ENCODE measurements at places on chromosomes 3 and 15. TPM values are rescaled to one million over a fixed set of nuclear protein-coding genes. Genes with fewer than 3 reads are reported as not detected.
A peak's percentile ranks its signal among the peaks of the same experiment; 100 is the strongest.

Gene FAM162A
- total RNA-seq, result 53.4 TPM

DNA sequence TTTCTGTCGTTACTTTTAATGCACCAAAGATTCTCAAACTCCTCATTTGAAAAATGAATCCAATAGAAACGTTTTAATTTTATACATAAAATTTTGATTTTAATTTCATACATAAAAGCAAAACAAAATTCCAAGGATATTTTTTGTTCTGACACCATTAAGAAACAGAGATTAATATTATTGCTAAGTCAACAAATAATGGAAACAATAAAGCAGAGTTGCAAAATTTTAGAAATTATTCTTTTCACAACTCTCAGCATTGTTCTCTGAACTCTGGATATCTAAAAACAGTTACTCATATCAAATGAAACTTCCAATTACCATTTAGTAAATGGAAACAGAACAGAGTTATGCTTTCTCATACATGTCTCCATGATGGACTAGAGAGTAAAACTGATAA is 260.2 kb downstream of the EPHA6 start:
- no peaks in the 10 kb centered on the region for H3K36me3 ChIP-seq
- no peak overlapping the region for H3K27ac ChIP-seq
- no peaks in the 10 kb centered on the region for H3K4me1 ChIP-seq
- DNase-seq, result no peak
- no peaks in the 10 kb centered on the region for H3K27me3 ChIP-seq

- no peak for DNase-seq
- H3K36me3 ChIP-seq, result no peaks in the 10 kb centered on the region
- no peaks in the 10 kb centered on the region for H3K4me1 ChIP-seq
- no peak overlapping the region for H3K27ac ChIP-seq
- no peak overlapping the region for H3K4me3 ChIP-seq
- peaks cover 8% of the 10 kb centered on the region for H3K27me3 ChIP-seq
These were observed 54.3 kb upstream of the COL6A5 start for GRCh38 chr3:130291148-130291547.

DNA sequence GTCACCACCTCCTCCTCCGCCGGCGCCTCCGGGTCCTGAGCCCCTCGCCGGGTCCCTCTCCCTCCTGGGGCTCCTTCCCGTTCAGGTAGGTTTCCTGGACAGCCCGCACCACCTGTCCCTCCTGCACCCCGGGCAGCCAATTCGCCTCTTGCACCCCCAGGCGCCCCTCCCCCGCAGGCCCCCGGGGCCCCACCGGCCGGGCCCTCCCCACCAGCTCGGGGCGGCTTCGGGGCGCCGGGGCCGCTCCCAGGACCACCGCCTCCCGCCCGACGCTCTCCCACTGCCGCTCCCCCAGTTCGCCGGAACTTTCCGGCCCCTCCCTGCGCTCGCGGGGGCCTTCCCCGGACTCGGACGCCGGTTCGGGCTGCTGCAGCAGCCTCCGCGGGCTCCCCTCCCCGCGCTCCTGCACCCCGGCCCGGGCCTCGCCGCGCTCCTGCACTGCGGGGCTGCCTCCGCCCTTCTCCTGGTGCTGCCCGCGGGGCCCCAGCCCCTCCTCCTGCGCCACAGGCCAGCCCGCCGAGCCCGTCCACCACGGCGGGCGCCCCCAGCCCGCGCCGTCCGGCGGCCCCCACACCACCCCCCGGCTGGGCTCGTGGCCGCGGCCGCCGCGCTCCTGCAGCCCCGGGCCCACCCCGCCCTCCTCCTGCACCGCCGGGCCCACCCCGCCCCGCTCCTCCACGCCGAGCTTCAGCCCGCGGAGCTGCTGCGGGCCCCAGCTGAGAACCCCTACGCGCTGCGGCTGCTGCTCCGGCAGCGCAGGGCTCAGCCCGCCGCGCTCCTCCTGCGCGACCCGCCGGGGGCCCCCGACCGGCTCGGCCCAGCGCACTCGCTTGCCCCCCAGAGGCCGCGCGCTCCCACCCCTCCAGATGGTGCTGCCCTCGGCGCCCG is 587 bp upstream of the TNK2 start:
- peak overlapping the region; percentile 98 for H3K27ac ChIP-seq
- DNase-seq, result no peak
- peak overlapping the region; percentile 97 for H3K4me3 ChIP-seq
- H3K27me3 ChIP-seq, result no peaks in the 10 kb centered on the region

DNA sequence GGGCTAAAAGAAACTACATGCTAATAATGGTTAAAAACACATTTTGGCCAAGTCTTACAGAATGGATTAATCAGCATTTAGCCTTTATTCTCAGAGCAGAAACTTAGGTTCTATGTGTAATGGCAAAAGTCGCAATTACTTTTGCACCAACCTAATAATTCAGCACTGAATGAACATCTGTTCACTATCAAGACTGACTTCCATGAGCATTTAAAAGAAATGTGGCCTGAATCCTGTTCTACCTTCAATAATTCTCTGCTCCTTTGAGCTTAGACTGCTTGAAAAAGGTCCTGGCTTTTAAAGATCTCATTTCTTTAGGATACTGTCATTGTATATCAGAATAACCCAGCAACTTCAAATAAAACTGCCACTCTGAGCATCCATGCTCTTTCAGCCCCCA is 145.9 kb downstream of the PDZRN3 start:
- H3K36me3 ChIP-seq, result no peaks in the 10 kb centered on the region
- no peak overlapping the region for H3K4me3 ChIP-seq
- H3K27ac ChIP-seq, result no peak overlapping the region
- H3K27me3 ChIP-seq, result peaks cover 6% of the 10 kb centered on the region
- no peak for DNase-seq

DNA sequence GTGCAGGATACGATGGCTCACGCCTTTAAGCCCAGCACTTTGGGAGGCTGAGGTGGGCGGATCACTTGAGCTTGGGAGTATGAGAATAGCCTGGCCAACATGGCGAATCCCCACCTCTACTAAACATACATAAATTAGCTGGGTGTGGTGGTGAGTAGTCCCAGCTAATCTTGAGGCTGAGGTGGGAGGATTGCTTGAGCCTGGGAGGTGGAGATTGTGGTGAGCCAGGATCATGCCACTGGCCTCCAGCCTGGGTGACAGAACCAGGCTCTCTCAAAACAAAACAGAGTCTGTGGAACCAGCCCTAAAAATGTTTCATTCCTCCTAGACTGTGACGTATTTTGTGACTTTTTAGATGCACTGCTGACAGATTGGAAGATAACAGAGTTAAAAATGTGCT is 34.3 kb upstream of the RAD51 start:
- H3K36me3 ChIP-seq, result no peaks in the 10 kb centered on the region
- H3K27ac ChIP-seq, result no peak overlapping the region
- no peak overlapping the region for H3K4me3 ChIP-seq
- H3K27me3 ChIP-seq, result no peaks in the 10 kb centered on the region

GRCh38 chr3:145639003-145639606 is 521.9 kb downstream of the PLOD2 start:
- H3K4me3 ChIP-seq, result no peak overlapping the region
- no peaks in the 10 kb centered on the region for H3K4me1 ChIP-seq
- H3K36me3 ChIP-seq, result no peaks in the 10 kb centered on the region
- no peaks in the 10 kb centered on the region for H3K27me3 ChIP-seq
- no peak overlapping the region for H3K27ac ChIP-seq

GRCh38 chr3:98367464-98368246 is 14.0 kb downstream of the OR5K4 start:
- no peak overlapping the region for H3K27ac ChIP-seq
- no peaks in the 10 kb centered on the region for H3K4me1 ChIP-seq
- H3K36me3 ChIP-seq, result peaks cover 6% of the 10 kb centered on the region
- DNase-seq, result no peak
- H3K27me3 ChIP-seq, result peaks cover 4% of the 10 kb centered on the region
- H3K4me3 ChIP-seq, result no peak overlapping the region

- DNase-seq, result no peak
- peaks cover 9% of the 10 kb centered on the region for H3K4me1 ChIP-seq
- no peak overlapping the region for H3K4me3 ChIP-seq
- H3K36me3 ChIP-seq, result no peaks in the 10 kb centered on the region
These were observed 201.2 kb downstream of the SATB1 start for GRCh38 chr3:18223974-18224373.

DNA sequence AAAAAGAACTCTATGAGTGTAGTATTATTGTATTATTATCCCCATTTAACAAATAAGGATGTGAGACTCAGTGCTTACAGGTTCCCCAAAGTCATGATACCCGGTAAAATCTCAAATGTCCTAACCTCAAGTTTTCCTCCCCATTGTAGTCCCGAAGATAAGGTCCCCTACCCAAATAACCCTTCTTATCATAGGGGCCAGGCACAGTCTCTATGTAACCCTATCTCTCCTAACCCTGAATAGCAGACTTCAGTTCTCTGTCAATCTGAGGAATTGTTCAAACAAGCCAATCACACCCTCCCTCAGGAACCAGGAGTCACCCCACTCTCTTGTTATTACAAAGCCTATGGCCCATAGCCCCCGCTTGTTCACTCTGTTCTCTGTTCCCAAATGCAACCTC is 10.5 kb upstream of the SUSD5 start:
- H3K27me3 ChIP-seq, result peaks cover 15% of the 10 kb centered on the region
- no peak overlapping the region for H3K27ac ChIP-seq
- H3K36me3 ChIP-seq, result no peaks in the 10 kb centered on the region
- no peak for DNase-seq

Gene CCK
- total RNA-seq, result not detected

Gene KLHL40
- not detected for total RNA-seq

Gene GOLGA8H
- 1.7 TPM for total RNA-seq

DNA sequence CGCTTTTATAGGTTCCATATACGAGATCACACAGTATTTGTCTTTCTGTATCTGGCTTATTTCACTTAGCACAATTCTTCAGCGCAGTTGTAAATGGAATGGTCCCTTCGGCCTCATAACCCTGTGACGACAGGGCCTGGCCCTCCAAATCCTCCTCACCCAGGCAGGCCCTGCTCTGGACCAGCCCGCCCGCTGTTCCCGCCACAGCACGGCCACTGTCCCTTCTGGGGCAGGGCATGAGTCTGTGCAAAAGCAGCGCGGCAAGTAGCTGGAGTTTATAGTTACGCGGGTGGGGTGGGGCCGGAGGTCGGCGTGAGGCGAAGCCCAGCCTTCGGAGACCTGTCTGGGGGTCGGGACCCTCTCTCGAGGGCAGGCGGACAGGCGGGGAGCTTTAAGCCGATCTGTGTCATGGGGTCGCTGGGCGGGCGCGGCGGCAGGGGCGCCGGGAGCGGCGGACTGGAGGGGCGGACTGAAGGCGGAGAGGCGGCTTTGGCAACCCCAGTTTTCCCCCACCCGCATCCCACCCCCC is 543 bp downstream of the ARPIN start:
- no peak for DNase-seq
- H3K4me1 ChIP-seq, result no peaks in the 10 kb centered on the region
- H3K36me3 ChIP-seq, result no peaks in the 10 kb centered on the region
- H3K4me3 ChIP-seq, result no peak overlapping the region

DNA sequence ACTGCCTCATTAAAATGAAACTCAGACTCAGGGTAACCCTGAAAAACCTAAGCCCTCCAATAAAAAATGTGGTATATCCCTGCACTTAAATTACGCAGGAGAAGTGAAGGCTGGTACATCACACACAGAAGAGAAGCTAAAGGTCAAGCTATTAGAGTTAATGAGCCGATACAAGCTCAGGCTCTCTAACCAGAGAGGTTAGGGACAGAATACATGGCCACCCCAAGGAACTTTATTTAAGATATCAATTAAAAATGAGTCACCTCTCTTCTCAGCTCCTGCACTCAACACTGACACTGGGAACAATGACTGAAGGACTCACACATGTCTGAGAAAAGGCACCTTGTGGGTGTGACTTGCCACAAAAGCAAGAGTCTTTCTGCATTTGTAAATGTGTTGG is 800.6 kb upstream of the CFAP20DC start:
- no peak overlapping the region for H3K4me3 ChIP-seq
- H3K27me3 ChIP-seq, result no peaks in the 10 kb centered on the region
- no peak for DNase-seq
- no peaks in the 10 kb centered on the region for H3K4me1 ChIP-seq
- peaks cover 9% of the 10 kb centered on the region for H3K36me3 ChIP-seq
- no peak overlapping the region for H3K27ac ChIP-seq

DNA sequence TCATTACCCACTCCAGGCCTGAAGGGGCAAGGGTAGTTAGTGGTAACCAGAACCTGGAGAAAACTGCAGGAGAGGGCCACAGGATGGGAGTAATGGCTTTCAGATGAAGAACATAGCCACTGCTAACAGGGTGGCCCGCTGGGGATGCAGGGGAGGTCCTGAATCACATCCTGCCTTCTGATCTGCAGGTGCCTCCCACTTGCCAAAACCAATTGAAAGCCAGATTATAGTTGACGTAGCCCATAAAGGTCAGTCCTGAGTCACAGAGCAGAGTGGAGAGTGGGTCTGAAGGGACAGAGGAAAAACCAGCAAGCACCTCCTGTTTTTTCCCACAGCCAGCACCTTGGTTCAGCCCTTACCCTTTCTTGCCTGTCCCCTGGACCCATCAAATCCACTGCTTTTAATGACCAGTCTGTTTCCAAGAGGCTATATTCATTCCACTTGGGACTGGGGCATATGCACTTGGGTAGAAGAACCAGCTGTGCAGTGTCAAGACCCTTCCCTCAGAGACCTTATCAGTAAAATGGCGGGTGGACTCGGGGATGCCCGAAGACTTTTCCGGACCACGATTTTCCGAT is 646 bp upstream of the SLC35G2 start:
- H3K4me1 ChIP-seq, result peaks cover 25% of the 10 kb centered on the region
- no peak overlapping the region for H3K27ac ChIP-seq
- peaks cover 47% of the 10 kb centered on the region for H3K27me3 ChIP-seq
- peak overlapping the region; percentile 98 for H3K4me3 ChIP-seq

DNA sequence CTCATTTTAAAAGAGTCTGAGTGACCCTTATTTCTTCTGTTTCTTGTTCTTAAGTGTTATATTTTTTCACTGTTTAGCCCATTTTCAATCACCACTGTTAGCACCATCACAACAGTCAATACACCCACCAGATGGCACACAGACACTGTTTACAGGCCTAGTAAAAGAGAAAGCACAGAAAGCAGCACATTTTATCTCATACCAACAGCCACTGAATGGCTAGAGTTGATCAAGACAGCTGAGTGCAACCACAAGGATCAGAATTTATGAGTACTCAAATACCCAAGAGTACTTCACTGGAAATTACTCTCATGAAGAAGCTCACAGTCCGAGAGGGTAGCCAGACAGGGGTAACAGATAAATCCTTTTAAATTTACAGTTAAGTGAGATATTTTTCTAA is 127.0 kb downstream of the TFDP2 start:
- H3K4me1 ChIP-seq, result peaks cover 23% of the 10 kb centered on the region
- no peaks in the 10 kb centered on the region for H3K36me3 ChIP-seq

Gene PLXNA1
- 3.4 TPM for total RNA-seq

DNA sequence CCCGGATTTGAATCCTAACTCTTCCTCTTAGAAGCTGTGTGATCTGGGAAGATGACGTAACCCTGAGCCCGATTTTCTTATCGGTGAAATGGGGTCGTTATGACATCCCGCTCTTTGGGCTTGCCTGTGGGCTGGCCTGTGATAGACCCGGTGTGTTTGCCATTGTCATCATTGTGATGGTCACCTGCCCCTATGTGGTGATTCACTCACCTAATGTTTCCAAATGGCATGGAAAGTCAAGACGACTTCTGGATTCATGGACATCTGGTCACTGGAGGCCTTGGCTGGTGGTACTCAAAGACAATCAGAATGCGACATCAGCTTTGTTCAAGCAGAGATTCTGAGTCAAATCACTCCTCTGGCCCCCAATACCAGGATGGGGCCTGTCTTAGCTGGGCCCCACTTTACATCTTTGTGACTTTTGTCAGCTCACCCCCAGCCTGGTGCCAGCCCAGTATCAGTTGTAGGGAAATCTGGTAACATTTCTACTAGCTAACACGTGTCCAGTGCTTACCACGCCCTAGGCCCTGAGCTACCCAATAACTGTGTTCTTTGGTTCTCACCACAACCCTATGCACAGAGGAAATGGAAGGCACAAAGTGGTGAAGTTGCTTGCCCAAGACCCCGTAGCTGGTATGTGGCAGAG is 2.8 kb downstream of the TMEM43 start:
- peaks cover 44% of the 10 kb centered on the region for H3K4me1 ChIP-seq
- H3K27ac ChIP-seq, result peak overlapping the region; percentile 67
- DNase-seq, result peak; percentile 56
- H3K27me3 ChIP-seq, result no peaks in the 10 kb centered on the region

Gene IL16
- 84.1 TPM for total RNA-seq

Gene NR1I2
- total RNA-seq, result not detected
